ENCODE measurements at places on chromosomes 1 and 21.

GRCh38 chr1:226686440-226687425 lies 52.3 kb downstream of the ITPKB start:
- no peak for DNase-seq

GRCh38 chr1:26833432-26834405 lies 7.2 kb downstream of the ZDHHC18 start:
- no peak for DNase-seq

DNA sequence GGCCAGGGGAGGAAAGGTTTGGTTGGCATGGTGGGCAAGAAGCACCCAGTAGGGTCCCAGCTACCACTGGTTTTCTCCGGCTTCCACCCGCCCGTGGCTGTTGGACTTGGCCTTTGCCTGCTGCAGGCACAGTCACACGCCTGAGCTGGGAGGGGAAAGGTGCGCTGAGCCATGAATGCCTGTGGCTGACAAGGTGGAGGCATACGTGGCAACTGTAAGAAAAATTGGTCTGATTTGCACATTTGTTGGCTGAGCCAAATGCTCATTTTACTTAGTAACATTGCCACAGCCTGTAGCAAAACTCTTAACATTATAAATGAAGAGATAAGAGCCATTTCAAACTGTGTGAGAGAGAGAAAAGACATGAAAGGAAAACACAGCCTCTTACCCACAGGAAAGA lies 191.6 kb downstream of the PTPRC start:
- no peak for DNase-seq

- no peak for DNase-seq
Measured at GRCh38 chr1:82423174-82423815, 622.6 kb downstream of the ADGRL2 start.

DNA sequence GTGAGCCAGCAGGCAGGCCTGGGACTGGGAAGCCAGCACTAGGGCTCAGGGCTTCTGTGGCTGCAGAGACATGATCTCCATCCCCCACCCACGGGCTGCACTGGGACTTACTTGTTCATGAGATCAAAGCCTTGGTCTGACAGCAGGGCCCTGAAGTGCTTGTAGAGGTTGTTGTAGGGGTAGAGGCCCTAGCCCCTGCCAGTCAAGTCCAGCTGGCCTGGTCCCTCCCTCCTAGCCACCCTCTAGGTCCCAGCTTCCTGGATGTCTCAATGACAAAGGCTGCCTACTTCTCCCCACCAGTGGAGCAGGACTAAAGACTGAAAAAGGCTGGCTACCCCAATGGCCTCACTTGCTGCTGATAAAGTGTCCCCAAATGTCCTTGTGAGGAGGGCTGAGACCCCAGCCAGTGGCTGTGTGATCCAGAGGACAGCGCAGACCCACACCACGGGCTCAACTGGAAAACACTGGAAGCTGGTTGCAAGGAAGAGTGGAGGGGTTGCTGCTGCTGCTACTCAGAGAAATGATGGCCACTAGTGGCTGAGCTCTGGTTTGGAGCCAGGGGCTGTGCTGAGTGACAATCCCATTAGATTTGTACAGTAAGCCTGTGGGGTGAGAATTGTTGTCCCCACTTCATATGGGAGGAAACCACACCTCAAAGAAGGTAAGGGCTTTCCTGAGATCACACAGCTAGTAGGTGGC lies 1.4 kb downstream of the HTR1D start:
- DNase-seq, result no peak

DNA sequence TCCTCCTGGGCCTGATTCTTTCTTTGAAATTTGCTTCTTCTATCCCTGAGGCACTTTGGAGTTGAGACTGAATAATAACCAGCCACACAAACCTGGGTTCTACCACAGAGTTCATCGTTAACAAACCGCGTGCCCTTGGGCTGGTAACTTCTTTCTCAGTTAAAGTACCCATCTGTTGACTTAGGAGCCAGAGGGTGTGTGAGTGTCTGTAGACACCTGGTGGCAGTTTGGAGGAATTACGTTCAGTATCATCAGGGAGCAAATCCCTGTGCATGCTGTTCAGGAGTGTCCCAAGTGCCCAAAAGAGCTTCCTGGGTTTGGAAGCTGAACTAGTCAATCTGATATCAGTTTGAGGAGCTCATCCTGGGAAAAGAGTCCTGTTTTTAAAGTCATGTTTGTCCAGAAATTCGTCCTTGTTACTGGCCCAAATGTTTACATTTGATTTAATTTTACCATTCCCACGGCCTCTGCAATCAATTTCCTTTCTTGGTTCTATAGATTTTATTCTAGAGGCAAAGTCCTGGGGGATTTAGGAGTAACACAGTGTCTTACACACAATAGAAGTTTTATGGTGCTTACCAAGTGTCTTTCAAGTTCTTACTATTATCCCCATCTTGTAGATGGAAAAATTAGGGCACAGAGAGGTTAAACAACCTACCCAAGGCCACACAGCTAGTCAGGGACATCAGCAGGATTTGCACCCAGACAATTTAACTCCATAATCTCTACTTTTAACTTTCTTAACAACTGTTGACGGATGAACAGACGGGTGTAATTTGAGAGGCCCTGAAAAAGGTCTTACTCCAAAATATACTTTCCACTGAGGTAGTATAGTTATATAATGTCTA lies 26.7 kb upstream of the RPTN start:
- DNase-seq, result peak; percentile 42

DNA sequence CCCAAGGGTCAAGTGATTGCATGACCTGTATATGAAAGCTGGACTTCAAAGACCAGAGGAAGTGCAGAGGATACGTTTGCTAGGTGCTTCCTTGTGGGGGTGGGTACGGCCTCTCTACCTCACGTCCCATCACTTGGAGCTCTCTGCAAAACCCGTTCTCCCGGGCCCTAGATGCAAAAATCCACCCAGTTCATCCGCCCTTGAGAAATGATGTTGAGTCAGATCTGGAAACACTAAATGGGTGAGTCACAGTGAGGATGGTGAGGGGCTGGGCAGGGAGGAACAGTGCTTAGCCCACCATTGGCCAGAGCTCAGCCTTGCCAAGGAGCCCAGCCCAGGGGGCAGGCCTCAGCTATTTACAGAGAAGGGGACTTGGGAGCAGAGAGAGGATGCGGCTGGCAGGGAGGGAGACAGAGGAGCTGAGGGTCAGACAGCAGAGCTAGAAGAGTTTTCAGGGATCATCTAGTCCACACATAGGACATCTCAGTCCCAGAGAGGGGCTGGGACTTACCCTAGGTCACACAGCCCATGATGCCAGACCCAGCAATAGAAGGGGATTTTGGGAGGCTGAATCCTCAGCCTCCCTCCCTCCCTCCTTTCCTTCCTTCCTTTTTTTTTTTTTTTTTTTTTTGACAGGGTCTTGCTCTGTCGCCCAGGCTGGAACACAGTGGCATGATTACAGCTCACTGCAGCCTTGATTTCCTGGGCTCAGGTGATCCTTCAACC lies 14.6 kb downstream of the ARHGEF10L start:
- no peak for DNase-seq

DNA sequence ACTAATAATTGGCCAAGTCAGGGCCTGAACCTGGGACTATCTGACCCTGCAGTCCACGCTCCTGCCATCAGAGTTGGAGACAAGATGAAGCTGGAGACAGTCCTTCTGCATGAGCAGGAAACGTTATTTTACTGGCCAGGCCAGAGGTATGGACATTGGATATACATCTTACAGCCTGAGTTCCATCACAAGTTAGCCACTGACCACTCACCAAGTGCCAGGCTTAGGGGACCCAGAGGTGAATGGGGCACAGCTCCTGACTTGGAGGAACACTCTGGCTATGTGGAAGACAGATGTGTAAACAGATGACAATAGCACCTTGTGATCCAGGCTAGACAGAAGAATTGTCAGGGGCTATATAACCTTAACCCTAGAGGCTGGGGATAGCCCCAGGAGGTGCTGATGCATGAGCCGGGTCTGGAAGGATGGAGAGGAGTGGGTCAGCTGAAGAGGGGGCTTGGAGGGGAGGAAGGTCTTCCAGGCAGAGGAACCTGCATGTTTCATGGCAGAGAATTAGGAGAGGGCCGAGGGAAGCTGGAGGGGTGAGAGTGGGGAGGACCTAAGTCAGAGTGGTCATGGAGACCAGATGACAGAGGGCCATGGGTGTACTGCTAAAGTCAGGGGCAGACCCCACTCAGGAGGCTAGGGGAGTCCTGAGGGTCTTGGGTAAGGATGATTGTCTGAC lies 52.5 kb upstream of the DMRTB1 start:
- DNase-seq, result no peak

- no peak for DNase-seq
Measured at GRCh38 chr21:36156815-36157670, at the start of gene DOP1B. Gene DOP1B (plus strand): TSS chr21:36156824. CDS start chr21:36164734, 7,910 bp downstream.

DNA sequence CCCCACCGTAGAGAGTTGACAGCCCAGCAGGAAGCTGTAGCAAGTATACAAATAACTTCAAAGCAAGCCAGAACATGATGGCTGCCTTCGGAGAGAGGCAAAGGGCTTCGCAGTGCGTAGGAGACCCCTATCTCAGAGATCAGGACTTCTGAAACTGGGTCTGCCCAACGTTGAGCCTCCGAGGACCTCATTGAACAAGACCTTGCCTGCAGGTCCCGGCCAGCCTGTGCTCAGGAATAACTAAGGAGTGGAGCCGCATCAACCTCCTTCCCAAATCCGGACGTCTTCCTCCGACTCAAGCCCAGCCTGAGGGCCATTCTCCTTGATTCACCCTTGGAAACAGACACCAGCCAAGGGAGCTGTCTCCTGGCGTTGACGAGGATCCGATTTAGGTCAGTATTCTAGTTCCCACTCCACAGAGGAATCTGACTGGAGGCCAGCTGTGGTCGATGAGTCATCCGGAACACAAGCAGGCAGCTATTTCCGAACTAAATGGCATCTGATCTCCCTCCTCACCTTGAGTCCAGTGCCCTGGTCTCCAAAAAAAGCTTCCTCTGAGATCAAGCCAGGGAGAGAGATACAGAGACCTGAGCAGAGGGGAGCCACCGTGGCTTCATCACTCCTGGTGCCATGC lies 166.5 kb upstream of the COA6 start:
- DNase-seq, result peak; percentile 39

- peak; percentile 79 for DNase-seq
Measured at GRCh38 chr1:152182944-152183361, 23.9 kb upstream of the RPTN start.

- DNase-seq, result peak; percentile 70
Measured at GRCh38 chr1:8825985-8826481, 8.6 kb upstream of the RERE start.

- DNase-seq, result no peak
Measured at GRCh38 chr1:206457408-206458120, 12.7 kb upstream of the IKBKE start.

DNA sequence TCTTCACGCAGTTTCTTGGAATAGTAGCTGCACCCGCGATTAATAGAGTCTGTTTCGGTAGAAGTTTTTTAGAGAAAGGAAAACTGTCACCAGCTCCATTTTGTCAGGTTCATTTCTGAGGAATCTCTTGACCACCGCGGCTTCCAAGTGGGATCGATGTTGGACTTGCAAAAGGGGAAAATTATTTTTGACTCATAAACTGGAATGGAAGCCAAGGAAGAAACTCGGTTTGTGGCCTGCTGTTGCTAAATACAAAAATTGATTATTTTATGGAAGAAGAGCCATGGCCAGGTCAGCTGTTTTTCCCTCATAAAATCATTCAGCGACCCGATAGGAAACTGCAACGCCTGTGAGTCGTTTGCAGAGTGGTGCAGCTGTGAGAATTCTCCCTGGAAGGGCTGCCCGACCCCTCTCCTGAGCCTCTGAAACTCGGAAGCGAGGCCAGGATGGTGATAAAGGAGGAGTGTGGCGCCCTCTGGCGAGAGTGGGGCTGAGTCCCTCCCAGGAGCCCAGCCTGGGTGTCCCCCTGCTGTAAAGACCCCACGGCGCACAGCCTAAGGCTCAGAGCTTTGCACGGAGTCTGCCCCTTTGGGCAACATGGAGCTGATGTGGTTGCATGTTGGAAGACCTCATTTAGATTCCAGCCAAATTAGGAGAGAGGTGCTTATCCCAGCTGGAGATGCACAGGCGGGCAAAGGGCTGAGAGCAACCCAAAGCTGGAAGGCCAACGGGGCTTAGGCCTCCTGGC lies 83.6 kb upstream of the SLC25A33 start:
- no peak for DNase-seq

DNA sequence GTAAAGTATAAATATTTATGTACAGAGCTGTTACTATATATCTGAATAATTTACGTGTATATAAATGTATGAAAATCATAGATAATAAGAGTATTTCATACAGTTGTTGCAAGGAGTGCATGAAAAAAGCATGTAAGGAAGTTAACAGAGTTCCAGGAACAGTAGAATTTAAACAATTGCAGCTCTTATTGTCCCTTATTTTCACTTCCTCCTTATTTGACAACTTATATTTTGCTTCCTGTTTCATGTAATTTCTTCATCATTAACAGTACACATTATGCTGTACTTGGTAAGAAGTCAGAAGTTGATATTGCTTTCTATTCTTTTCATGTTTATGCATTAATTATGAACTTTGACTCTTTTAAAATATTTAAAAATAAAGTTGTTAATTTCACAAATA lies 681.5 kb downstream of the LRRIQ3 start:
- no peak for DNase-seq

GRCh38 chr1:231676487-231676886 lies 49.9 kb downstream of the DISC1 start:
- no peak for DNase-seq

DNA sequence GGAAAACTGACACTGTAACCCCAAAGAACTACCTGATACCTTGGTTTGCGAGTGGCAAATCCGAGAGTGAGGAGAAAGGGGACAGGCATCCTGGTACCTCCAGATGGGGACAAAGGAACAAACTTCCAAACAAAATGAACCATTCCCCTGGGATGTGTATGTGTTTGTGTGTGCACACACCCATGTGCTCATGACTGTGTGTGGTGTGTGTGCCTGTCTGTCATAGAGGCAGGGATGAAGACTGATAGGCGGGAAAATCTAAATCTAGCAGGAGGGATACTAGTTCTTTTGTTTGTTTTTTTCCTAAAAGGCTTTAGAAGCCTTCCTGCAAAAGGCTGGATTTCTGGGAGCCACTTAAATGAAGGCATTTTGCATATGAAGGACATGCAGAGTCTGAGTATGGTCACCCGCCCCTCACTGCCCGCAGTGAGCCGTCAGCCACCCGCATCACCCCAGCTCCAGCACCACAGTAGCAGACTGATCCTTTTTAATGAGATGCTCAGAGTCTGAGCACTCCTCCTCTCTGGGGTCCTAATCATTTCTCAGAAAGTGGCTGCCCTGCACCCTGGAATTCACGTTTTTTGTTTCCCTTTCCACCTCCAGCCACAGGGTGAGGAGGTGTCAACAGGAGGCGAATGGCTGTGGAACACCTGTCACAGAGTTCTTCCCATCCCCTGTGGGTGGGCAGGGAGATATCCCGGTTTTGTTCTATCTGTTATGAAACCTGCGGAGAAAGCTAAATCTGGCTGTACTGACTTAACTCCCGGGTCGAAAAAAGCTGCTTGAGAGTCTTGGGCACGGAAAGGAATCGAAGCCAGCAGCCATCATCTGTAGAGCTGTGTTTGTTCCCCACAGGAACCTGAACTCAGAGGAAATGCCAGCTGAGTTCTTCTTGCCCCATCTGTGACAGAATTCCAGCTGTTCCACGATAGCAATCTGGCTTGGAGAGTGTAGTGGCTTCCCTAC lies 34.9 kb downstream of the UTP25 start:
- no peak for DNase-seq

GRCh38 chr1:788835-789234 lies 102.4 kb upstream of the OR4F16 start:
- no peak for DNase-seq

GRCh38 chr1:183909672-183910071 lies 104.8 kb downstream of the RGL1 start:
- DNase-seq, result no peak
